ENCODE measurements at places on chromosomes 6 and 20. TPM values are rescaled to one million over a fixed set of nuclear protein-coding genes. Genes with fewer than 3 reads are reported as not detected.

Gene RCAN2
- 1.3 TPM for total RNA-seq

Gene PRR18
- total RNA-seq: not detected

DNA sequence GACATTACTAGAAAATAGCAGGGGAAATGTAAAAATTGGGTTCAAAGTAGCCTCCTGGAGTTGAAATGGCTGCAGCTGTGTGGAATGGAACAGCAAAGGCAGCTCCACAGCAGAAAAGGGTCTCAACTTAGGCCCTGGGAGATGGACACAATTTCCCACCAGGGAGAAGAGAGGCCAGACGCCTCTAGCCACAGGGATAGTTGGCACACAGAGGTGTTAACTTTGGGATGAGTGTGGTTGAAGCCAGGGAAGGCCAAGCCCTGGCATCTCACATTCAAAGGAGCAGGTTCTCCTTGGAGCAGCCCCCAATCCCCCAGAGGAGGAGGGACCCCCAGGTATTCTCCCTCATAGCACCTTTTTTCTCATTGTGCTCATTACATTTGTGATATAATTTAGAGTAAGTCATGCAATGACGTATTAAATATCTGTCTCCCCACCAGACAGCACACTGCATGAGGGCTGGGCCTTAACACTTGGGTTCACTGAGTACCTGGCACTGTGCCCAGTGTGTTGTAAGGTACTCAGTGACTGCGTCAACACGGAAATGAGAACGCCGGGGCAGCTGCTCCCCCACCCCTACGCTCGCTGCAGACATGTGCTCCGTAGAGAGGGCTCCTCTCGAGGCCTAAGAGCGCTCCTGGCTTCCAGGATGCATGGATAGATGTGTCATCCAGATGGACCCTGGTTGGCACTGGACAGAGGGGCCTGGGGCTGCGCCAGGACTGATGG is 76.0 kb upstream of the CD93 start:
- no peak for DNase-seq

DNA sequence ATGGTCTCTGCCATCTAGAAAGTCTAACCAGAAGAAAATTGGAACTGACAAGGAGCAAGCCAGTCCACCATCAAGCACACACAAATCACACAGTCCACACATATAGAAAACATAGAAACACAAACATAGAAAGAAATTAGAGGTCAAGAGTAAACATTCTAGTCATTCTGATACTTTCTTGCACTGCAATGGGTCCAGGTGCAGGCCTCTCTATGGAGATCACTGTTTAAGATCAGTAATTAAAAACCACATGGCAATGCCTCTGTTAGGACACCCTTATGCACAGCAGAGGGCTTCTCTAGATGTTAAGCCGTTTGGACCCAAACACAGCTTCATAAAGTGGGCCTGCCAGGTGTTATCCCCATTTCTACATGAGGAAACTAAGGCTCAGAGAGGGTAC is 42.8 kb upstream of the SLC22A23 start:
- no peak for DNase-seq

- no peak for DNase-seq
Measured at GRCh38 chr20:48723308-48724264, 104.2 kb downstream of the PREX1 start.

DNA sequence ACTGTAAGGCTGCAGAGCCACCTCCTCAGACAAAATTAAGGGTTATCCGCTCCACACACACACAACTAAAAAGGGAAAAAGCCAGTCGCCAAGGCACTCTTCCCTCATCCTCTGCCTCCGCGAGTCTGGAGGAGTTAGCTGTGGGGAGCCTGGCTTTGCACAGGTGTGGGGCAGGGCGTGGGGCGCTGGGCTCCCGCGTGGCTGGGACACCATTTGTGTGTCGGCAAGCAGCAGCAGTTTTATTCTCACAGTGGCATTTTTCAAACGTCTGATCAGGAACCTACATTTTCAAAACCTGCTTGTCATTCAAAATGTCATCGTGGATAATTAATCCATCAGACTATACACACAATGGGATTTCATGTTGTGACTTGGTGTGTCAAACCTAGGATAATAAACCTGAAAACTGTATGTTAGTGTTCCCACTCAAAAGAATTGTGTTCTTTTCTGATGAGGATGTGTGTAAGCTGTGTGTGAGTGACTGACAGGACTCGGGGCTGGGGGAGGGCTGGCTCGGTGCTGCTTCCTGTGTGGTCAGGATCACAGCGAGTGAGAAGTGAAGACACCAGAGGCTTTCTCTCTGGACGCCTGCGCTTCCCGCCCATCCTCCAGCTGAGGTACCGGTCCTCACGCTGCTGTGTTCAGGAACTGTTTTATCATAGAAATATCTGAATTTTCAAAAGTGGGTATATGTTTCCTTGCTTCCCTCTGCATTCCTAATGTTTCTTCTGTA is 83.1 kb downstream of the IRF4 start:
- no peak for DNase-seq
